ENCODE measurements at places on chromosomes 1 and 21. TPM values are rescaled to one million over a fixed set of nuclear protein-coding genes. Genes with fewer than 3 reads are reported as not detected.

DNA sequence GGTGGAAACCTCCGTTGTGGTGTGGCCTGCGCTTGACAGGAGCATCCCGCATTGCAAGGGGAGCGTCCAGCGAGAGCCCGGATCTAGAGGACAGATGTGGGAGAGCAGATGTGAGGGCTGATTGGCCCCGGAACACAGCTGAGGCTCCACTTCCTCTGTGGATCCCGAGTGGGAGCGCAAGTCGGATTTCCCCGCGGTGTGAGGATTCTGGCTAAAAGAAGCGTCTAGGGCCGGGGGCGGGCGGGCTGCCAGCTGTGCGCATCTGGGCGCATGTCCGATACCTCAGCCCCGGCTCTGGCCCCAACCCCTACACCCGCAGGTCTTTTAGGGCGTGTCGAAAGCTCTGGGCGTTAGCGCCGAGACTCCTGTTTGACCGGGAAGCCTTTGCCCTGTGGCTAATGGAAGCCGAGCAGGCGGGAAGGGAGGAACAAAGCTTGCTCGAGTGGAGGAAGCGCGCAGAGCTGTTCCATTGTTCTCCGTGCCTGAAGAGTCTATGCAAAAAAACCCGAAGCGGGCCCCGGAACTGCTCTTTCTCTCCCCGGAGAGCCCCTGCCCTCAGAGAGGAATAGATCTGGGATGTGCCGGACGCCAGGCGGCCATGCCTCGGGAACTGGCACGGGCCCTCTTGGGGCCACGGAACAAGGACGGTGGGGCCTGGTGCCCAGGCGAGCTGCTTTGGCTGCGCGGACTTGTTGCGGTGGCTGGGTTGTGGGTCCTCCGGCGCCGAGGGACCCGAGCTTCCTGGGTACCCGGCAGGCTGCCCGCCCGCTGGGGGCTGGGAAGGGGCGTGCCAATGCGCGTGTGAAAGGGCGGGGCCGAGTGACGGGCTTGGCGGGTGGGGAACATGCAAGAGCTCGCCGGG lies 111.1 kb downstream of the NAV1 start:
- no peaks in the 10 kb centered on the region for H3K36me3 ChIP-seq
- H3K27me3 ChIP-seq = peaks cover 9% of the 10 kb centered on the region
- no peak overlapping the region for H3K4me3 ChIP-seq

DNA sequence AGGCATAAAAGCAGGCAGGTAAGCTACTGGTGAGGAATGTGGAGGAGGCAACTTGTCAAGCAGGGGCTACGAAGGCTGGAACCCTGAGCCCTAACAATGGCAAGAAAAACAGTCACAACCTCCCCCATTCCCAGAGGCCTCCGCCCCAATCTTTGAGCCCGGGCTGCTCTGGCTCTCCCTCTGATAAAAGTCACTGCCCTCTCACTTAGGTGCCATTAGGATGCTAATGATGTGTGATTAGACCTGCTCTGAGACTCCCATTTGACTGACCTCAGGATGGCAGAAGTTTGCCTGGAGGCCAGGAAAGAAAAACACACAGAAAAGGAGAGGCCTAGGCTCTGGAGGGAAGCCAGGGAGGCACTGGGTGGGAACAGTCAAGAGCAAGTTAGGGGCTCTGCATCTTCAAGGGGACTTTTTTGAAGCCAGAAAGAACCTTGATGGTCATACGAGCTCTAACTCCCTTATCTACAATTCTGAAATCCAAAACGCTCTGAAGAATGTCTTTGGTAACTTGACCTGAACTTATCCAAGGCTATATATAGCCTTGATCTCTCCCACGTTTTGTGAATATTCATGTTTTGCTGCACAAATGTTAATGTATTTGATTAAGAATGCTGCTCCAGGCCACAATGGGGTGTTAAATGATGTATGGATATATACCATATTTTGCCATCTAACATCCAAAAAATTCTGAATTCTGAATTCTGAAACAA lies 98.9 kb downstream of the TRABD2B start:
- H3K27ac ChIP-seq = no peak overlapping the region
- H3K4me3 ChIP-seq = no peak overlapping the region
- H3K36me3 ChIP-seq = no peaks in the 10 kb centered on the region

- H3K27ac ChIP-seq = no peak overlapping the region
- no peak overlapping the region for H3K4me3 ChIP-seq
- DNase-seq = no peak
- H3K4me1 ChIP-seq = no peaks in the 10 kb centered on the region
Observed at GRCh38 chr1:201353186-201353940, 24.1 kb downstream of the TNNT2 start.

- DNase-seq = no peak
- no peak overlapping the region for H3K27ac ChIP-seq
- H3K27me3 ChIP-seq = no peaks in the 10 kb centered on the region
Observed at GRCh38 chr1:158311066-158311465, 20.3 kb downstream of the CD1B start.

GRCh38 chr21:45209046-45209445 lies 78.6 kb downstream of the POFUT2 start:
- H3K4me1 ChIP-seq = no peaks in the 10 kb centered on the region
- H3K4me3 ChIP-seq = no peak overlapping the region
- DNase-seq = no peak
- H3K36me3 ChIP-seq = peaks cover 3% of the 10 kb centered on the region
- H3K27me3 ChIP-seq = no peaks in the 10 kb centered on the region

GRCh38 chr1:14320518-14320917 lies 278.0 kb upstream of the KAZN start:
- no peak overlapping the region for H3K27ac ChIP-seq
- no peak for DNase-seq
- H3K4me3 ChIP-seq = no peak overlapping the region

GRCh38 chr1:154404984-154405746 lies at the start of gene IL6R:
IL6R (plus strand) TSS chr1:154405343; CDS start chr1:154405630, 287 bp downstream.
- DNase-seq = peak; percentile 83
- peak within 1 kb of the TSS; percentile 71 for H3K4me3 ChIP-seq
- H3K27ac ChIP-seq = peak within 1 kb of the TSS; percentile 62

Gene IFI44L
- not detected for total RNA-seq

Gene UMODL1
- total RNA-seq = not detected
